SW 1271 (cell line): ENCODE measurements at places on chromosomes 7 and 10.

DNA sequence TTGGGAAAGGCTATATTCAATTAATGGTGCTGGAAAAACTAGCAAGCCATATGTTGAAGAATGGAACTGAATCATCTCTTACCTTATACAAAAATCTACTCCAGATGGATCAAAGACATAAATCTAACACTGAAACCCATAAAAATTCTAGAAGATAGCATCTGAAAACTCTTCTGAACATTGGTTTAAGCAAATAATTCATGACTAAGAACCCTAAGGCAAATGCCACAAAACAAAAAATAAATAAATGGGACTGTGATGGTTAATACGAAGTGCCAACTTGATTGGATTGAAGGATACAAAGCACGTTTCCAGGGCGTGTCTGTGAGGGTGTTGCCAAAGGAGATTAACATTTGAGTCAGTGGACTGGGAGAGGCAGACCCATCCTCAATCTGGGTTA lies 1130.0 kb downstream of the DNAJB9 start:
- DNase-seq: no peak

GRCh38 chr7:78164459-78164858 lies 365.9 kb downstream of the PHTF2 start:
- no peak for DNase-seq

DNA sequence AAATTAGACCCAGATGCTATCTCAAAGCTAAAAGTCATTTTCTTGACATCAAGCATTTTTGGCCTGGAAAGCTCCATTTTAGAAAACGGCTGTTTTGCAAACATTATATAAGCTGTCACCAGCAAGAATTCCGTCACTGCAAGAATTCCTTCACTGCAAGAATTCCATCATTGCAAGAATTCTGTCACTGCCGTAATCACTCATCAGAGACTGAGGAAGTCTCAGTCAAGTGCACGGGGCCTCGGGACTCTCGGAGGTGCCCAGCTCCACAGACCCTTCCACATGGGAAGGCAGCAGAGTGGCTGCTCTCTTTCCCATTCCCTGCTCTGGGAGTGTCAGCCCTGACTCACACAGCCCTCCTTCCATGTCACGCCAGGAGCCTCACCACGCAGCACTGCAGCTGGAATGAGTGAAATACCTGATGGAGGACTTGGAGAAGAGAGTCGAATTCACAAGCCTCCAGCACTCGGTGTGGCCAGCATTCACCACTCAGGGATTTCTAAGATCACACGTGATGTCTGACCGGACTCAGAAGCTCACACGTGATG lies 168.3 kb downstream of the PTPRN2 start:
- no peak for DNase-seq

- DNase-seq: no peak
Observed at GRCh38 chr7:52726986-52727385, 308.4 kb upstream of the POM121L12 start.

GRCh38 chr7:149292462-149292823 lies 30.4 kb downstream of the ZNF783 start:
- no peak for DNase-seq
